Large intestine (tissue), 12 donors: ENCODE measurements at places on chromosomes 5 and 9.

- DNase-seq: no peak
Observed at GRCh38 chr9:14565352-14566016, 127.7 kb downstream of the ZDHHC21 start.

GRCh38 chr5:141875022-141875740, 3.0 kb downstream of the PCDH1 start:
- DNase-seq: peak; percentile 42

DNA sequence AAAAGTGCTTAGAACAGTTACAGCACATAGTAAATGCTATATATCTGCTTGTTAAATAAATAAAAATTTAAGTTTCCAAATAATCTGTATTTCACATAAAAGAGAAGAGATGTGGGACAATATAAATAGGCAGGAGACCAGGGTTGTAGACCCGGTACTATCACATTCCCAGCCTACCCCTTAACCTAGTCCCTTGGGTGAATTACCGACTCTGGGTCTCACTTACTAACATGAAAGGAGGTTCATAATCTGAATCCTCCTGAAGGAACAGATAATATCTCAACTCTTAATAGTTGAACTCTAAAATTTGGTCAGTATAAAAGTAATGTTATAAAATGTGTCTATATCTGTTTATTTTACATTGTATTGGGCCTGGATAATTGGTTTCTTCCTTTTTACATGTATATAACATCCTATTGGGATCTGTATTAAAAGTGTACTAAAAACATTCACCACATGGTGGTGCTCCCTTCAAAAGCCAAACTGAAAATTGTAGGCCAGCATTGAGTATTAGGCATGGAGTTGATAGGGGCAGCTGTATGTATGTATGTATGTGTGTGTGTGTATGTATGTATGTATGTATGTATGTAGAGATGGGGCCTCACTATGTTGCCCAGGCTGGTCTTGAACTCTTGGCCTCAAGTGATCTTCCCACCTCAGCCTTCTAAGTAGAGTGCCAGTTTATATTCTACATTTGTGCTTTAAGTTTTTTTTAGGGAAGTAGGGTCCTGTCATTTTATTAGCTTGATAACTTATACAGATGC, 64.2 kb upstream of the ABL1 start:
- DNase-seq: peak; percentile 60

GRCh38 chr5:5782402-5782801, 359.9 kb downstream of the ICE1 start:
- no peak for DNase-seq

- DNase-seq: no peak
Observed at GRCh38 chr5:108415726-108416125, 33.8 kb upstream of the FBXL17 start.
